Subcutaneous preadipocyte (primary cell): ENCODE measurements at places on chromosomes 1 and 21. TPM values are rescaled to one million over a fixed set of nuclear protein-coding genes. Genes with fewer than 3 reads are reported as not detected.

CD84 gene
- under 0.01 TPM in 1 of 2 replicates, not detected in the other for total RNA-seq

CYYR1 gene
- total RNA-seq, result 0.20 TPM in 1 of 2 replicates, not detected in the other

PCP4L1 gene
- not detected in 2 replicates for total RNA-seq

OR6K3 gene
- not detected in 2 replicates for total RNA-seq

TNFAIP8L2 gene
- total RNA-seq, result not detected in 2 replicates

SLC35F3 gene
- total RNA-seq, result not detected in 2 replicates

DR1 gene
- 20.9 and 25.8 TPM in 2 replicates for total RNA-seq

ORC1 gene
- total RNA-seq, result 8.8 and 17.2 TPM in 2 replicates

KRTAP19-1 gene
- total RNA-seq, result not detected in 2 replicates

CLCA4 gene
- total RNA-seq, result not detected in 2 replicates

IL20 gene
- not detected in 2 replicates for total RNA-seq

ZNF695 gene
- 1.8 and 4.5 TPM in 2 replicates for total RNA-seq

DIRAS3 gene
- 0.78 and 1.8 TPM in 2 replicates for total RNA-seq

LSS gene
- total RNA-seq, result 94.8 and 122 TPM in 2 replicates

SAMD13 gene
- 0.73 and 1.4 TPM in 2 replicates for total RNA-seq

ALG14 gene
- 2.9 TPM in 2 replicates for total RNA-seq

KIF26B gene
- under 0.01 TPM in 2 replicates for total RNA-seq

LCE6A gene
- not detected in 2 replicates for total RNA-seq

HAPLN2 gene
- not detected in 2 replicates for total RNA-seq

SLFNL1 gene
- total RNA-seq, result under 0.01 and 0.20 TPM in 2 replicates

COL6A1 gene
- total RNA-seq, result 2,104 and 2,703 TPM in 2 replicates

VANGL2 gene
- total RNA-seq, result under 0.01 TPM in 1 of 2 replicates, not detected in the other

EXTL1 gene
- under 0.01 TPM in 2 replicates for total RNA-seq

SARS1 gene
- total RNA-seq, result 152 and 170 TPM in 2 replicates

FNDC10 gene
- total RNA-seq, result 3.1 and 7.3 TPM in 2 replicates

NTMT2 gene
- total RNA-seq, result not detected in 2 replicates

TTC22 gene
- total RNA-seq, result not detected in 2 replicates

OR2G6 gene
- total RNA-seq, result not detected in 2 replicates

RGS13 gene
- total RNA-seq, result under 0.01 TPM in 1 of 2 replicates, not detected in the other

LINGO4 gene
- not detected in 2 replicates for total RNA-seq

MYOC gene
- not detected in 2 replicates for total RNA-seq

PRAMEF26 gene
- total RNA-seq, result not detected in 2 replicates

NPHS2 gene
- not detected in 2 replicates for total RNA-seq

ACP6 gene
- 2.5 and 4.0 TPM in 2 replicates for total RNA-seq

GRHL3 gene
- not detected in 2 replicates for total RNA-seq

CFHR4 gene
- not detected in 2 replicates for total RNA-seq

NBPF4 gene
- total RNA-seq, result not detected in 2 replicates

EXOSC10 gene
- total RNA-seq, result 55.9 and 66.3 TPM in 2 replicates

SFN gene
- total RNA-seq, result 0.73 and 1.4 TPM in 2 replicates
